Omental fat pad (tissue), 4 donors: ENCODE measurements at places on chromosomes 13 and 19. TPM values are rescaled to one million over a fixed set of nuclear protein-coding genes. Genes with fewer than 3 reads are reported as not detected.

SLC10A2 gene
- not detected for total RNA-seq

FDX2 gene
- 9.0 TPM for total RNA-seq

TNNI3 gene
- not detected for total RNA-seq

ZNF253 gene
- total RNA-seq, result 12.8 TPM

CERS1 gene
- not detected for total RNA-seq

SYNE4 gene
- total RNA-seq, result 0.28 TPM

PRR36 gene
- total RNA-seq, result not detected

UBXN6 gene
- 76.1 TPM for total RNA-seq

IGLON5 gene
- 1.4 TPM for total RNA-seq

HSD17B14 gene
- total RNA-seq, result 19.3 TPM
